HuH-7.5 (cell line): ENCODE measurements at places on chromosomes 1 and 21.

- no peak for DNase-seq
Observed at GRCh38 chr1:93668951-93669350, 12.7 kb downstream of the BCAR3 start.

- no peak for DNase-seq
Observed at GRCh38 chr1:180970333-180971079, 52.2 kb downstream of the STX6 start.

- DNase-seq = no peak
Observed at GRCh38 chr1:218384581-218384993, 39.5 kb downstream of the TGFB2 start.

DNA sequence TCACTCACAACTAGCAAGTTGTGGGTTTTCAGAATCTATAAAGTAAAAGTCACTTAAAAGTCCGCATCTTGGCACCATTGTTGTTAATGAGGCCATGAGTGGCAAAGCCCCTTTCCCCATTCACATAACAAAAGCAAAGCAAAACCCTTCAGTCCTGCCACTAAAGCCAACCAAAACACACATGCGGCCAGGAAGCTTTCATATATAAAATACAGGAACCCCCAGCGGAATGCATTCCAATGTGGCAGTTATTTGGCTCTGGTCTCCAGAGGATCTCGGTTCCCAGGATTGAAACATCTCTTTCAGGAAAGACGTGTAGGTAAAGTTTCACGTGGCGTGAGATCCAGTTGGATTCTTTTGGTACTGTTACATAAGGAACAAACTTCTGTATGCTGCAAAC, 2.5 kb upstream of the LBR start:
- no peak for DNase-seq

DNA sequence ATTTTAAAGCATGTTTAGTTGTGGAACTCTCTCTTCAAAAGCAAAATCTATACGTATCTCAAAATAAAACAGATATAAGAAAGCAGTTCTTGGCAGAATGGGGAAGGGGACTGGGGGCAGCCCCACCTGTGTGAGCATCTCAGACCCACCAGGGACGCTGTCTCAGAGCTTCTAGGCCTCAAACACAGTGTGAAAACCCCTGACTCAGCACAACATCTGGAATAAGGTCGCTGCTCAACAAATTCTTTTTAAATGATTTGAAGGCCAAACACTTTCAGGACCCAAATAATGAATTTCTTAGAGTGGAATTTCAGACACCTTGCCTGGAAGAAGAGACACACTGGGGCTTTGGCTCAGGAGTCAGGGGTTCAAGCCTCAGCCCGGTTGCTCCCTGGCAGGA, 27.1 kb upstream of the GRHL3 start:
- no peak for DNase-seq

DNA sequence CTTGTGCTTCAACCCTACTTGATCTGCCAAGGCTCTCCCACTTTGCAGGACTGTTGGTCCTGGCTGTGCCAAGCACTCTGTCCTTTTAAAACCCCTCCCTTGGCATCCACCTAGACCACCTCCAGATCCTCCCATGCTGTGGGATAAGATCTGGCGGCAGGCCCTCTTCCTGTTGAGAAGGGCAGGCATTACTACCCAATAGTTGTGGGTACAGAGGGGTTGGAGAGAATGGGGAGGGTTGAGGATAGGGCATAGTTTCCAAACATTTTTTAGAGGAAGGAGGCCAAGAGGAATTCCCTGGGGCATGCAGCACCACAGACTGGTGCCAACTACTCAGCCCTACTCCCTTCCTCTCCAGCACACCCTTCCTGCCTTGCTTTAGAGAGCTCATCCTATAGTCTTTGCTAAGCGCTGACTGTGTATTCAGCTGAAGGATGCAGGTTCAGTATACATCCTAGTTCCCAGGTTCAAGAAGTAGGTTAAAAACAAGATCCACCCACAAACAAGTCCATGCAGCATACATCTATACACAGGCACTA, 70.7 kb downstream of the TRABD2B start:
- DNase-seq = no peak

DNA sequence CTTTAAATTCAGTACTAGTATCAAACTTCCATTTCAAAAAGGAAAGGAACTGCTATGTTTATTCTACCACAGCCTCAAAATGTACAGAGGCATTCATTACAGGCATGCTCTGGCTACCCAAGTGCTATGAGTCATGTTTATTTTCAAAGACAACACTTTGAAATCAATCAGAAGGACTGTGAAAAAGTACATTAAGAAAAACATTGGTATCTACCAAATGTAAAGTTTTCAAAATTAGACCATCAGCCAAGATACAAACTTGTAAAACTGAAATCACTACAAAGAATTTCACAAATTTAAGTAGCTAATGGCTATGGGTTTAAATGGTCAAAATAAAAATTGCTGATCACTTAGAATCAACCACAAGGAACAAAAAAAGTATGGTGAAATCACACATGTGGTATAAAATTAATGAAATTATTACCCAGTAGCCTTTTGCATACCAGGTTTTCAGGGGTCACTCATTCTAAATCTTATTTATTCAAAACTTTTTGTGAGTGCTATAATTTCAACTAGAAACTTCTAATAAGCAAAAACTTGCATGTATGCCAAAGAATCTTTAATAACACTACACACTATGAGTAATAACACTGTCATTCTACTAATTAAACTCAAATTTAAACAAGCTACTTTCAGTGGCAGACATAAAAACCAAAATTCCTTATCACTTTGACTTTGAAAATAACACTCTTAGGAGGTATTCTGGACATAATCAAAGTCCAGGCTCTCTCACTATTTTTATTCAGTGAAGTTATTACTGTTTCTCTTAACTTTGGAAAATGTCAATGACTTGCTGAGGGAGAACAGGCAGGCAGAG, 49.2 kb downstream of the ENAH start:
- DNase-seq = no peak

GRCh38 chr21:45248893-45249381, 38.8 kb downstream of the POFUT2 start:
- DNase-seq = no peak

GRCh38 chr1:221101807-221102605, 222.8 kb downstream of the HLX start:
- DNase-seq = no peak

GRCh38 chr1:212783976-212784375, 7.6 kb downstream of the NSL1 start:
- no peak for DNase-seq

GRCh38 chr1:29420202-29420601, 183.9 kb downstream of the PTPRU start:
- DNase-seq = no peak

GRCh38 chr1:71298633-71299032, 217.8 kb upstream of the ZRANB2 start:
- DNase-seq = no peak

DNA sequence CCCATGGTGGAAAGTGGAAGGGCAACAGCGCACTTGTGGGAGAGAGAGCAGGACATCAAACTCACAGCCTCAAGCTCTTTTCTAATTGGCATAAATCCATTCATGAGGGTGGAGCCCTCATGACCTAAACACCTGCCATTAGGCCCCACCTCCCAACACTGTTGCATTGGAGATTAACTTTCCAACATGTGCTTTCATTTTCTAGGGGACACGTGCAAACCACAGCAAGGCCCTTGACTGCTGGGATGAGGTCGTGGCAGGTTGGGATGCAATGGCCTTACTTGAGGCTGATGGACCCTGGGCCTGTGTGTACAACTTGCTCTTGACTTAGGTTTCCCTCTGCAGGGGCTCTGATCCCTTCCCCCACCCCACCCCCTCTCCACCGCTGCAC, 35.9 kb upstream of the NEK2 start:
- no peak for DNase-seq

DNA sequence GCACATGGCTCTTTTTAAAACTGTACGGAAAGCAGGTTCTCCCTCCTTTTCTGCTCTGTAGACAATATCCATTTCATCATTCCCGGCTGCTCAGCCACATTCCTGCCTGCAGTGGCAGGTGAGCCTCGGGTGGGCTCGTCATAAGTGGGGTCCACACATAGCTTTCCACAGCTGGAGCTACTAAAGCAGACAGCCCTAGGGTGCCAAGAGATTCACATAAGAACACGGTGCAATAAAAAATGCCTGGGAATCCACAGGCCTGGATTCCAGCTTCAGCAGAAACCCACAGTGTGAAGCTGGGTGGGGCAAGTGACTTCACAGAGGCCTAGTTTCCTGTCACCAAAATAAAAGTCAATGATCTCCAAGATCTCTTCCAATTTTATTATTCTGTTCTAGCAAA, 96.4 kb downstream of the MIS18A start:
- DNase-seq = no peak

DNA sequence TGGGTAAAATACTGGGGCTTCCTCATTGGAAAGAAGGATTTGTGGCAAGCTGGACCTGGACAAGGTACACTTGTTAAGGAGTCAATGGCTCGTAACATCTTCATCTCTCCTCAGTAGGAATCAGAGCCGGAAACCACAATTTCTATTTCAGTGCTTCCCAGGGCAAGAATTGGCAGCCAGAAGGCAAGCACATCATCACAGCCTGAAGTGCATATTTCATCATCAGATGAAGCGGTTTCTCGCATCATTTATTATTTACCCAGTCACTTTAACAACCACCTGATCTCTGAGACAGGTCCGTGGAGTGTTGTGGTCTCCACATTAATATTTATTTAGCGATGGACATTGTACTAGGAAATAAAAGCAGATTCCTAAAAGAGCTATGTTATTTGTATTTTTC, 55.0 kb downstream of the KCNJ15 start:
- DNase-seq = no peak

DNA sequence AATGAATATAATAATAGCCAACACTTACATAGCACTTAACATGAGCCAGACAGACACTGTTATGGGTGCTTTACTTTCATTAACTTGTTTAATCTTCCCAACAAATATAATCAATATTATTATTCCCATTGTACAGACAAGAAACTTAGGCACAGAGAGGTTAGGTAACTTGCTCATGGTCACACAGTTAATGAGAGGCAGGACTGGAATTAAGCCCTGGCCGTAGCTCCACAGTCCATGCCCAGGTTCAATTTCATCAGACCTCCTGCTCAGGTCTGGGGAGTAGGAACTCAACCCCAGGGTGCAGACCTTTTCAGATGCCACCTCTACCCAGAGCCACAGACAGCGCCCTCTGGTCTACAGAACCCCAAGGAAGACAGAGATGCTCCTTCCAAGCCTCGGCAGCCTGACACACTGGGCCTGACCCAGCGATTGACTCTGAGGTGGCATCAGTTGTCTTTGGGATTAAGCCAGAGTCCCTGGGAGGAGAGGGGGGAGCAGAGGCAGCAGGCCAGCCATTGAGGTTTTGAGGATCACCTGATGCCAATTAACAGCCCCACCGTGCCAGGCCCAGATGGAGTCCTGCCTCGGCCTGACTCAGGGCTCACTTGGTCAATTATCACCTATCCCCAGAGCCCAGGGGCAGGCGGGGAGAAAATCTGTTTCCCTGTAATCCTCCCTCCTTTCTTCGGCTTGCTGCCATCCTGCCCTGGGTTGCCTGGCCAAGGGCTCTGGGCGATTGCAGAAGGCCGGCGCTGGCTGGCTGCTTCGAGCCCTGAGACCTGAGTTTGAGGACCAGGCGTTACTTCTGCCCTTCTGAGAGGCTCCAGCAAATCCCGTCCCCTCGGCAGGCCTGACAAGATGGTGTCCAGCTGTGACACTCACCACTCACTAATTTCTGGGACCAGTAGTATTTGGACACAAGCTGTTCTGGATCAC, 116.7 kb downstream of the LACTBL1 start:
- no peak for DNase-seq

- no peak for DNase-seq
Observed at GRCh38 chr1:17572264-17572985, 32.9 kb downstream of the ARHGEF10L start.

DNA sequence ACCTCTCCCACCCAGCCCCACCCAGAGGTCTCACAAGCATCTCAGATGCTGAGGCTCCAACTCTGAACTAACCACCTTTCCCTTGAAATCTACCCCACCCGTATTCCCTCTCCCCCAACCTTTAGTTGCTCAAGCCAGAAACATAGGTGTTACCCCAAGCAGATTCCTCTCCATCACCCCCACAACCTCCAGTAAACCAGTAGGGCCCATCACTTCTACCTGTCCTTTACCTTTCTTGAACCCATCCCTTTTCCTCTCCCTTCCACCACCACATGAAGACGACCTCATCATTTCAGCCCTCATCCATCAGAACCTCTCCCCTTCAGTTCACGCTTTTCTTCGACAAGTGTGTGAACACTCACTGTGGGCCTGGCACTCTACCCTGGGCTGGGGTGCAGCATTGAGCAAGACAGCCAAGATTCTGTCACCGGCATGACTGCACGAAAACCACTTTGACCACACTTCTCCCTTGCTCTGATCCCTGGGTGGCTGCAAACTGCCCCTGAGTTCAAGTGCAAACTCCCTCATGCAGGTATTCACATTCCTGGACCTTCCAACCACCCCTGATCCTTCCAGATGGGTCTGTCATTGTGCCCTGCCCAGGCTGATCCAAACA, 65.5 kb upstream of the LAPTM5 start:
- DNase-seq = no peak

GRCh38 chr1:43280692-43281091, 4.7 kb downstream of the C1orf210 start:
- no peak for DNase-seq

GRCh38 chr1:118264343-118264742, 79.3 kb upstream of the SPAG17 start:
- DNase-seq = no peak

DNA sequence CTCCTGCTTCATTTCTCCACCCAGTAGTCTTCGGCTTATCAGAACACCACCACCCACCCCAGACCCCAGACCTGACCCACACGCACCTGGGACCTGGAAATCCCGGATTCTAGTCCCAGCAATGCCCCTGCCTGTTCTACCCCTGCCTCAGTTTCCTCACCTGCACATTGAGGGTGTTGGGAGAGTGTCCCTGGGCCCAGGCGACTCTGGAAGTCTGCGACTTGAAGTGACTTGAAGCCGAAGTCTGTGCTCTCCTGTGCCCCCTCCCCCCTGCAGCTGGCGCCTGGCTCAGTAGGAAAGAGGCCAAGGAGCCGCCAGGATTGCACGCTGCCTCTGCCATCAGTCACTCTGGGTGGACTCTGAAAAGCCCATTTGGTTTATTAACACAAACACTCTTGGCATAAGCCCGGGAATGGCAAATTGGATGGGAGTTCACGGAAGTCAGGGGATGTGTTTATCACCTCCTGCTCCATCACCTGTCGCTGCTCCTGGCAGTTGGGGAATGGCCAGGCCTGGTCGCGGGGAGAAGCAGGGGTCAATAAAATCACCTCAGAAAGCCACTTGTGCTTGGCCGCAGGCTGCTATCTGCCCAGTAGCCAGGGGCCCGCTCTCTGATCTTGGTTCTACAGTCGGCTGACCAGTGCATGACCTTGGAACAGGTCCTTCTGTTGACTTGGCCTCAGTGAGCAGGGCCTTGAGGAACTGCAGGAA, 132.7 kb downstream of the ACTL8 start:
- no peak for DNase-seq

DNA sequence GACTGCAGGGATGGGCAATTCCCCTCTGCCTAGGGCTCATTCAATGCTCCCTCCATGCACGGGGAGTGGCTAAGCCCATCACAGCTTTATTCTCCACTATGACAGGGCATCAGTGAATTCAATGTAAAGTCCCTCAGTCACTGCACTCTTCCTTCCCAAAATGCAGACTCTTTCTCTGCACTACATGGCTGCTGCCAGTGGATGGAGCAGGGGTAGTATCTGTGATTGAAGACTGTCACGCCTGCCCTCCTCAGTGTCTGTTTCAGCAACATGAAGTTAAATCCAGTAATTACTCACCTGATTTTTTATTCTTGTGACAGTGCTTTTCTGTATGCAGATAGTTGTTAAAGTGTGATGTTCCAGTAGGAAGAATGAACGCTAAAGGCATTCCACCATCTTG, 1323.2 kb downstream of the AMY1C start:
- no peak for DNase-seq

GRCh38 chr1:36981771-36982622, 52.3 kb downstream of the GRIK3 start:
- DNase-seq = no peak

GRCh38 chr1:150321826-150322166, 463 bp downstream of the PRPF3 start:
- no peak for DNase-seq
